Endothelial cell (in vitro differentiated cells): ENCODE measurements at places on chromosomes 13 and 19. TPM values are rescaled to one million over a fixed set of nuclear protein-coding genes. Genes with fewer than 3 reads are reported as not detected.

Gene ARMC6
- 25.9 TPM for total RNA-seq

Gene AP1M1
- total RNA-seq = 76.0 TPM

Gene KLF2
- 48.9 TPM for total RNA-seq

Gene SLAIN1
- 7.4 TPM for total RNA-seq

Gene AMER2
- total RNA-seq = 1.5 TPM

Gene GNA15
- not detected for total RNA-seq

Gene KIR2DL4
- total RNA-seq = not detected

Gene VPS36
- total RNA-seq = 51.6 TPM

Gene THSD1
- 346 TPM for total RNA-seq

Gene PSG7
- total RNA-seq = not detected

Gene PLPP2
- total RNA-seq = 26.2 TPM

Gene LILRB4
- total RNA-seq = not detected

Gene PDCD5
- total RNA-seq = 77.1 TPM

Gene CCL25
- total RNA-seq = not detected

Gene PEX11G
- total RNA-seq = 3.8 TPM

Gene PNMA8B
- 1.3 TPM for total RNA-seq

Gene CPB2
- not detected for total RNA-seq

Gene GFY
- not detected for total RNA-seq

Gene ZNF723
- not detected for total RNA-seq

Gene PSG1
- not detected for total RNA-seq

Gene MYH14
- total RNA-seq = not detected

Gene KLK2
- total RNA-seq = not detected

Gene PRODH2
- total RNA-seq = not detected

Gene NLRP4
- total RNA-seq = not detected

Gene PNMA8C
- total RNA-seq = 0.41 TPM

Gene SPATA13
- 11.4 TPM for total RNA-seq

Gene RYR1
- 1.3 TPM for total RNA-seq

Gene ZNF429
- 14.1 TPM for total RNA-seq

Gene FGF22
- total RNA-seq = not detected

Gene SLC46A3
- total RNA-seq = 7.7 TPM
